GF-D8 (cell line): ENCODE measurements at places on chromosomes 7 and 10.
A peak's percentile ranks its signal among the peaks of the same experiment; 100 is the strongest.

DNA sequence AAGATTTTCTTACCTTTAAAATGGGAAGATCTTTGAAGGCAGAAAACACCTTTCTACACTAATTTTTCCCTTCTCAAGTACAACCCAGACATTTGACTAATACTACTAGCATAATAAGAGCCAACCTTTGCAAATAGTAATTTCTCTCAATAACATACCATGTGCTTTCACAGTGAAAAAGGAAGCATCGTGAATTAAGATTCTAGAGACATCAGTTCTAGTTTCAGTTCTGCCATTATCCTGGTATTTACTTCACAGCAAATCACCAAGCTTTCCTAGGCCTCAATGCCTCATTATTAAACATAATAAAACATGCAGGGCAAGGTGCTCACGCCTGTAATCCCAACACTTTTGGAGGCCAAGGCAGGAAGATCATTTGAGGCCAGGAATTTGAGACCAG lies 24.9 kb downstream of the GSAP start:
- DNase-seq = no peak

DNA sequence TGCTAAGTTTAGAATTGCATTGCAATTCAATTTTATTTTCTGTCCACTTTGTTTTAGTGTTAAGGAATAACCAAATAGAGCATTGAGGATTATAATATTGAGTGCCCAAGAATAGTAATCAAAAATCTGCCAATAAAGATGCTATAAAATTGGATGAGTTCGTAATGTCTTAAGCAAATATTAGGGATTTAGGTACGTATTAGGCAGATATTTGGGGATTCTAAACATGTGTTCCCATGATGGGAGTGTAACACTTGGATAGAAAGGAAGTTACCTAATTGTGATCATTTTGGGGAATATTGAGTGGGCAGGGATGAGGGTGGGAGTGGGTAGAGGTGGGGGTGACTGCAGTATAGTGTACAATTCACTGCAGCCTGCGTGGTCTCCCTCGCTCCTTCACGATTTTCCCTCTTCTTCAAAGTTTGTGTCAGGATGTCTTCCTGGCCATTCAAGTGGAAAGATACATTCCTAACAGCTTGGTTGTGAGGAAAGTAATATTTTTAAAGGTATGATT lies 1.3 kb upstream of the PRKG1 start:
- no peak for DNase-seq

GRCh38 chr10:43110338-43111071 lies 27.7 kb upstream of the CSGALNACT2 start:
- no peak for DNase-seq

DNA sequence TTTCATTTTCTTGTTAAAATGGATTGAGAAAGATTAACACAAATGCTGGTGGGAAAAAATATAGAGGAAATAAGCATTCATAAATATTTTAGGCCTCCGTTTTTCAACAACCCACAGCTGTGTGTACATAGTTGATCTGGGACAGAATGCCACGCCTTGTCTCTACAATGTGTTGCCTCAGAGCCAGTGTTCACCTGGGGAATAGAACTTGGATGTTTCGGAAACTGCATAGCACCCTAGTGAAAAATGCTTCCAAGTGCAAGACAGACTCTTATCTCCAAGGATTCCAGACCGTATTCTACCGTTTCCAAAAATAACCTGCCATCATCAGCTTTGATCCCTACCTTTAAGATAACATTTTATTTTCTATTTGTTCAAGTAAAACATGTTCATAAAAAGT lies 260.9 kb downstream of the SDK1 start:
- DNase-seq = no peak

DNA sequence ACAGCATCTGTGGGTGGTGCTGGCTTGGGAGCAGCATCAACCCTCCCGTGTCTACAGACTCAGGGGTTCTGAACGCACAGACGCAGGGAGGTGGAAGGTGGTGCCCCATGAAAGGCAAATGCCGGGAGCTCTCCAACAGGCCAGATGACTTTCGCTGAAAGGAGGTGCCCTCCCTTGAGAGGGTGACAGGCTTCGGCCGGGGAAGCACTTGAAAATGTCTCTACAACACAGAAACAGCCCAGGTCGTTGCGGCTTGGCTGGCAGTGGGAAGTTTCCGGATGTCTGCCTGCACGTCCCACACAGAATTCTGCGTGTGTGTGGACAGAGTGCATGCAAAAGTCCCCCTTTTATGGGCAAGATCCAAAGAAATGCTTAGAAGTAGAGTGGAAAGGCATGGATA lies 239.6 kb downstream of the SKAP2 start:
- no peak for DNase-seq

GRCh38 chr10:130472236-130472635 lies 336.0 kb downstream of the GLRX3 start:
- DNase-seq = no peak

DNA sequence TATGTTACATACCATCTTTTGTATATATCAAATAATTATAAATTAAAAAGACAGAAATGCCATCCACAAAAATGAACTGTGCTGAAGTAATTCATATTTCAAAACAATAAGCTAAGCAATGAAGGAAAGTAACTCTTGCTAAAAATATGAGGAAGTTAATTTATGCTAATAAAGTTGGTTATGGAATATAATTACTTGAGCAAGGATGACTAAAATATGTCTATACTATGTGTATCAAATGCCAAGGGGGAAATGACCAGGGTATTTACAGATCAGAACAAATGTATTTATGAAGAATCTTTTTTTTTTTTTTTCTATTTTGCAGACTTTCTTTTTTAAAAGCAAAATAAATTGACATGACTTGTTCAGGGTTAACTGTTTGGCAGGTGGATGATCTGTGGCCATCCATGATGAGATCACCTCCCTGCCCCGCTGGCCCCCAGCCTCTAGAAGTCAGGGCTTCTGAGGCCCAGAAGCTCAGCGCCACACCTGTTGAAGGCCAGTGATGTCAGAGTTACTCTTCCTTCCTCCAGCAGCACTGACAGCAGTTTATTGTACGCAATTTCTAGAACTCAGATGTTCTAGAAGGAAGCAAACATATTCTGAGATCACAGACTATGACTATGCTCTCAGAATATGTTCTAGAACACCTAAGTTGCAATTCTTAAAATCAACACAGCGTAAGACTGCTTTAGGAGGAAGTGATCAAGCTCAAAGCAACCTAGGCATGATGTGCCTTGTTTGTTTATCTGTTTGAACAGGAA lies 196.1 kb upstream of the KLF14 start:
- no peak for DNase-seq

GRCh38 chr10:31896968-31897384 lies 31.7 kb downstream of the ARHGAP12 start:
- no peak for DNase-seq

DNA sequence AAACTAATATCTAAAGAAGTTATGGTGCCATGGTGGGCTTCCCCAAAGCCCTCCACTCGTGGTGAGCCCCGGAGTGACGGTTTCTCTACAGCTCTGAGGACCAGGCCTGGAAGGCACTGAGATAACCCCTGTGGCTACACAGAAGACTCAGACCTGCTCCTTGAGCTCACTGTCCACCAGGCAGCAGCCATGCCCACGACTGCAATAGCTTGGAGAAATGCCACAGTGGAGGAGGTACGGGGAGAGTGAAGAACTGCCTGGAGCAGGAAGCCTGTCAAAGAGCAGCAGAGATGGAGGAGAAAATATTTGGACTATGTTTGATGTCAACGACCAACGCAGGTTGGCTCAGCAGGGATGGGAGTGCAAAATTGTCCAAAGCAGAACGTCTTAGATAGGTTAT lies 300.1 kb upstream of the NPSR1 start:
- DNase-seq = no peak

- no peak for DNase-seq
Observed at GRCh38 chr10:130179640-130180039, 43.4 kb downstream of the GLRX3 start.

- no peak for DNase-seq
Observed at GRCh38 chr10:124678557-124679240, 65.5 kb downstream of the FAM53B start.

DNA sequence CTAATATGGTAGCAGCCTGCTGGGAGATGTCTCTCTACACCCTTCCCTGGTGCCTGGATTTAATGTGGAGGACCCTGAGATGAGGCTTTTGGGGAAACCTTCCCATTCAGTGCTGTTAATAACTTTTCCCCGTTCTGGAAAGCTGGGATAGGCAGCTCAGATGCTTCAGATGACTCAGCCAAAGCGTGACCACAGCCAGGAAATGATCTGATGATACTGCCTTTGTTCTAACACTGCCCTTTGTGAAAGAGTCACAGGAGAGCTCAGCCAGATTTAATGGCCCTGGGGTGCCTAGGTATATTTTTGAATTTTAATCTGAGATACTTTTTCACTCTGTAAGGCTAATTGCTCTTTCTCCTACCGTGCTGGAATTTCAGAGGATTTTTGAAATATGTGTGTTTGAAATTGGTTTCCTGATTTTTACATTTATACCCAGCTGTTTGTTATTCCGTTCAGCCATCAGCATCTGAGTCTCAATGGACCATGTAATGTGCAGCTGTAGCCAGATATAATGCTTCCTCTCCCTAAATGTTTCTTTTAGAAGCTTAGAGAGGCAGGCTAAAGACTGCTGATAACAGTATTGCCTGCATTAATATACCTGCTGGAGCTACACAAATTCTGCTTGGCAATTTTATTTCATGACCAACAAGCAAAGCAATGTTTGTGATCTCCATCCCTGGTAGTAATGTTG lies 17.8 kb downstream of the CELF2 start:
- DNase-seq = no peak

DNA sequence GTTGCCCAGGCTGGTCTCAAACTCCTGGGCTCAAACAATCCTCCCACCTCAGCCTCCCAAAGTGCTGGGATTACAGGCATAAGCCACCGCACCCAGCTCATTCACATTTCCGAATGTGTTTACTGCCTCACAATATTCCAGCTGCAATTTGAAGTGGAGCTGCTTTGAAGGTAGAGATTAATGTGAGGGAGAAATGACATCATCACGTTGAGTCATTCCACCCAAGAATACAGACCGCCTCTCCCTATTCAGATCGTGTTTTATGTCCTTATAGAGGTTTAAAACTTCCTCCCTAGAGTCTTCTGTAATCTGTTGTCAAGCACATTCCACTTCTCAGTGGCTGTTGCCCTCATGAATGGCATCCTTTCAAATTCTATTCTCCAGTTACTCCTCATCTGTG lies 100.4 kb upstream of the PDGFA start:
- DNase-seq = no peak

- no peak for DNase-seq
Observed at GRCh38 chr10:6045878-6046772, 16.0 kb downstream of the IL2RA start.

DNA sequence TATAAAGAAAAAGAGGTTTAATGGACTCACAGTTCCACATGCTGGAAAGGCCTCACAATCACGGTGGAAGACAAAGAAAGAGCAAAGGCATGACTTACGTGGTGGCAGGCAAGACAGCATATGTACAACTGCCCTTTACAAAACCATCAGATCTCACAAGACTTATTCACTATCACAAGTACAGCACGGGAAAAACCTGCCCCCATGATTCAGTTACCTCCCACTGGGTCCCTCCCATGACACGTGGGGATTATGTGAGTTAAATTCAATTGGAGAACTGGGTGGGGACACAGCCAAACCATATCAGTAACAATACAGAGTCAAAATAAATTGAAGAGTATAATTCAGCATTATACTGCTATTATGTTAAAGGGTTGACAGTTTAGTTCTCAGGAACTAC lies 37.8 kb downstream of the RNLS start:
- DNase-seq = no peak

GRCh38 chr10:804787-805619 lies 115.5 kb upstream of the DIP2C start:
- DNase-seq = no peak

DNA sequence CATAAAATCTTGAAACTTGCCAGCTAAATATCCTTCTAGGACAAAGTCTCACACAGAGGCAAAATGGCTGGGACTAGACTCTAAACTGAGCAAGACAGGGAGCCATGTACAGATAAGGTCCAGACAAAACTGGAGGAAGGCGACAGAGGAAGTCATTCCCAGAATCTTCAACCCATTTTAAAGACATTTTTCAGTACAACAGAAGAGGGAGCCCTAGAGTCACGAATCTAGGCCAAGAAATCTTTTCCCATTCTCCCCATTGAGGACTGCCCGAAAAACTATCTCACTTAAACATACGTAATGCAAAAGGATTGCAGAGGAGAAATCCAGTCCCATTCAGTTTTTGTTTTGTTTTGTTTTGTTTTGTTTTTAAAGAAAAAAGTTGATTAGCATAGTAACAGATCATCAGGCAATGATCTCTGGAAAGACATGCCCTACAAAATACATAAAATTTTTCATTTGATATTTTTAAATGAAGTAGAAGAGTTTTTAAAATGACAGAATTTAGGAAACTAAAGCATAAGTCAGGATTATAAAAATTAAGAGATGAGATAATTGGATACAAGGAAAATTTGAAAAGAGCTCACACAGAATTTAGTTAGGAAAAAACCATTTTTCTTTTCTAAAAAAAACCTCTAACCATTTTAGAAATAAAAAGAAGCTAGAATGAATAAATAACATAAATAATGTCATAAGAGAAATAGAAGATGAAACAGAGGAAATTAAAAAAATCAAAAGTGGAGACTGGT lies 16.9 kb upstream of the PRF1 start:
- DNase-seq = no peak

- DNase-seq = no peak
Observed at GRCh38 chr7:100975371-100975821, 6.0 kb downstream of the MUC12 start.

DNA sequence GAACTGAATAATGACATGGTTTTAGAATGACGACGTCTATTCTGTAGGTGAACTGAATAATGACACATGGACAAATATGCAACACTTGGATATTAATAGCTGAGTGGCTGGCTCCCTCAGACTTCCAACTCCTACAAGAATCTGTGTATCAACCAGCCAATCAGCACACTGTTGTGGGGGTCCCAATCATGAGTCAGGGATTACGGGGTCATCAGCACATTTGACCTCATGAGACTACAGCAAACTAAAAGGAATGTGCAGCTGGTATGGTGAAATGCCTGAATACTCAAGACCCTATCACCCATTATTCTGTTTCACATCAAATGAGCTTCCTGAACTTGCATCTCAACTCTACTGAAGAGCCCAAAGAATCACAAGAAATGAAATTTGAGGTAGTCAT lies 192.5 kb downstream of the ANK3 start:
- DNase-seq = no peak

DNA sequence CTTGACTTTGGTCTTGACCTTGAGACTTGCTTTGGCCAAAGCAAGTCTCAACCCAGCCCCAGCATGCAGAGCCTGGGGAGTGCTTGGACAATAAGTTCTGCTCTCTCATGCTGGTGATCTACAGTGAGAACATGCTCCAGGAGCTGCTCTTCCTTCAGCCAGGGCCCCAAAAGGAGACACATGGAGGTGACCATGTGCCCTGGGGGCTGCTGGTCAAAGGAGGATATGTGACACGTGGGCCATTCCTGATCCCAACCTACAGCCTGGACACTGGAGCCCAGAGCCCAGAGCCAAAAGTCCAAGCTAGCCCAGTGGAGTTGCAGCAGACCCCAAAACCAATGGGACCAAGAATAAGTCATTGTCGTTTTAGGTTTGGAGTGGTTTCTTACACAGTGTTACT lies 78.2 kb upstream of the CHST15 start:
- DNase-seq = no peak

- no peak for DNase-seq
Observed at GRCh38 chr10:35300063-35300699, 36.1 kb upstream of the CCNY start.

GRCh38 chr10:78218798-78219490 lies 185.3 kb downstream of the RPS24 start:
- no peak for DNase-seq

- DNase-seq = peak; percentile 70
Observed at GRCh38 chr10:73110345-73110849, at the start of gene NUDT13. Gene NUDT13, plus strand, starts transcription at chr10:73110455. Its CDS starts 3,911 bp downstream, at chr10:73114366.
